ENCODE measurements at places on chromosomes 5 and 9.

GRCh38 chr5:150246429-150246828 is 43.1 kb downstream of the CAMK2A start:
- DNase-seq = no peak

DNA sequence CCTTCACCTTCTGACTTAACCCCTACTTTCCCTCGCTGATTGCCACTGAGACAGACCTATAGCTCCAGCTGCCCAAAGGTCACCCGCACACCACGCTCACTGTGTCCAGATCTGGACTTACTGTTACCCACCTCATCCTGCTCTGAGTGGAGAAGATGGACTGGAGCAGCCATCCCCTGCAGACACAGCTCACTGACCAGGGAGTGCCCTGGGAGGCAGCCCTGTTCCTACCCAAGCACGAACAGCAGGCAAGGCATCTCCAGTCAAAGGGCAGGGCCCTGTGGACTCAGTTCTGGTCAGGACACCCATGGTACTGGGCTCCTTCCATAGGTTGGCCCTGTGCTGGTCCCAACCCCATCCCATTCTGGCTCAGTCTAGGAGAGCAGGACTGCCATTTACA is 9.5 kb upstream of the BARX1 start:
- DNase-seq = no peak

DNA sequence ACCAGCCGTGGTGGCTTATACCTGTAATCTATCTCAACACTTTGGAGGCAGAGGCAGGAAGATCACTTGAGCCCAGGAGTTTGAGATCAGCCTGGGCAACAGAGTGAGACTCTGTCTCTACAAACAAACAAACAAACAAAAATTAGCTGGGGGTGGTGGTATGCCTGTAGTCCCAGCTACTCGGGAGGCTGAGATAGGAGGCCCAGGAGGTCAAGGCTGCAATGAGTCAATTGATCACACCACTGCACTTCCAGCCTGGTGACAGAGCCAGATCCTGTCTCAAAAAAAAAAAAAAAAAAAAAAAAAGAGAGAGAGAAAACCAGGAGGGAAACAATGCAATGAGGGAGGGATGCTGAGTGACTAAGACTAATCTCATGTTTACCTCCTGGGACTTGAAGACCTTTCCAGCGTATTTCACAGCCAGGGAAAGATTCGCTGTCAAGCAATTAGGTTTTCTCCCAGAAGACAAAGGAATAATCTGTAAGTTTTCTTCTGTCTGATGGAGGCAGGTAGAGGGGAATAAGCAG is 51.1 kb upstream of the MIER3 start:
- DNase-seq = no peak

- DNase-seq = no peak
Measured at GRCh38 chr5:151023651-151024050, 3.3 kb downstream of the GPX3 start.

- no peak for DNase-seq
Measured at GRCh38 chr5:14445576-14446290, 135.9 kb upstream of the OTULINL start.

- DNase-seq = no peak
Measured at GRCh38 chr5:140109018-140109758, 4.7 kb upstream of the PURA start.

- DNase-seq = no peak
Measured at GRCh38 chr5:178272591-178272990, 40.0 kb upstream of the PHYKPL start.

DNA sequence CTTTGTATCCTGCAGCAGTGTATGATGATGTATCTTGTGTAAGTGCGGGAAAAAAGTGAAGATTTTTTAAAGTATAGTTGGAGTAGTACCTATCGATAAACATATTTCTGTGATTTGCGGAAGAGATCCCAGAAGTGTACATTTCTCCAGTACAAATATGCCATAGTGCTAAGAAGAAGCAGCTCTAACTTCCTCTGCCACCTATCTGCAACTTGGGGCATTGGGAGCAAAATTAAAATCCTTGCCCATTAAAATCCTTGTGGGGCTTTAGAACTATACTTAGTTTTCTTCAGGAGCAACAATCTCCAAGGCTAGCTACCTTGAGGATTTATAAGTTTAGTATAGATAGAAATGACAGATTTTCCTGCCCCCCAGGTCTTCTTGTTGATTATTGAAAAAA is 123.7 kb downstream of the VCAN start:
- no peak for DNase-seq

DNA sequence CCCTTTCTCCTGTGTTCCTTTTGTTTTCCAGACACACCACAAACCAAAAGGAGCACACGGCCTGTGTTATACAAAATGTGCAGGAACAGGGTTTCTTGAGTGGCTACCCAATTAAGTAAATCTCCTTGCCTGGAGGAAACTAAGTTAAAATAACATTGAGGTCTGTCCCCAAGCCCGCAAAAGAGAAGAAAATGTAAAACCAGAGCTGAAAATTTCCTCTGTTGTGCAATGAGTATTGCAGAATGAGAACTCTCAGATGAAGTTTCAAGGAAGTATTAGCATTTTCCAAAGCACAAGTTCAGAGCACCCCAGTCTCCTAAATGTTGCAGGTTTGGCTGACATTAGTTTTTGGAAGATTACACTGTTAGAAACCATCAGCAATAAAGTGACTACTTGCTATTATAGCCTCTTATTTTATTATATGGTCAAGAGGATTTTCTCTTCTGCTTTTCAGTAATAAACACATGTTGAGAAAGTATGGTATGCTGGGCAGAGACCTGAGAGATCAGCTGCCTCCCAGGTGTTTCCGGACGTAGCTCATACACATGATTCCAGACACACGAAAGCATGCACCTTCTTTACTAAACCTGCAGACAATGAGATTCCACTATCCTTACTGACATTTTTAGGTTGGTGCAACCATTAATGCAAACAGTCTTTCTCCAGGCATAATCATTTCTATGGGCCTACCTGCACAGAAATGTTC is 161.3 kb downstream of the SNCAIP start:
- no peak for DNase-seq

DNA sequence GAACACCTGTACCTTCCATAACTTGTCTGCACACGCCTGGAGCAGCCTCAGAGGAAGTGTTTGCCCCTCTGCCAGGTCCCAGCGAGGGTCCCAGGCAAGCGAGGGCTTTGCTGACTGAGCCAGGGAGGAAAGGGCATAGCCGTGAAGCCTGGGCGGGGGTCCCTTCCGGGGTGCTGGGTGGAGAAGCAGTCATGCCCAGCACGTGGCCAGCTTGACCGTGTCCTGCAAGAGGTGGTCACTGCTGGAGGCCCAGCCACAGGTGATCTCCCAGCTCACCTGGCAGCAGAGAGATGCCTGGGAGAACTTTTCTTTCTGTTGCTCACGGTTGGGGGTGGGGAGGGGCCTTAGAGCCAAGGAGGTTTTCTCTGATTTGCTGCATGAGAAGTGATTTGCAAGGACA is 195.3 kb downstream of the CACNA1B start:
- DNase-seq = no peak

- no peak for DNase-seq
Measured at GRCh38 chr9:99749641-99750040, 72.0 kb upstream of the NR4A3 start.

GRCh38 chr9:95089257-95090022 is 228.1 kb downstream of the FANCC start:
- DNase-seq = no peak

DNA sequence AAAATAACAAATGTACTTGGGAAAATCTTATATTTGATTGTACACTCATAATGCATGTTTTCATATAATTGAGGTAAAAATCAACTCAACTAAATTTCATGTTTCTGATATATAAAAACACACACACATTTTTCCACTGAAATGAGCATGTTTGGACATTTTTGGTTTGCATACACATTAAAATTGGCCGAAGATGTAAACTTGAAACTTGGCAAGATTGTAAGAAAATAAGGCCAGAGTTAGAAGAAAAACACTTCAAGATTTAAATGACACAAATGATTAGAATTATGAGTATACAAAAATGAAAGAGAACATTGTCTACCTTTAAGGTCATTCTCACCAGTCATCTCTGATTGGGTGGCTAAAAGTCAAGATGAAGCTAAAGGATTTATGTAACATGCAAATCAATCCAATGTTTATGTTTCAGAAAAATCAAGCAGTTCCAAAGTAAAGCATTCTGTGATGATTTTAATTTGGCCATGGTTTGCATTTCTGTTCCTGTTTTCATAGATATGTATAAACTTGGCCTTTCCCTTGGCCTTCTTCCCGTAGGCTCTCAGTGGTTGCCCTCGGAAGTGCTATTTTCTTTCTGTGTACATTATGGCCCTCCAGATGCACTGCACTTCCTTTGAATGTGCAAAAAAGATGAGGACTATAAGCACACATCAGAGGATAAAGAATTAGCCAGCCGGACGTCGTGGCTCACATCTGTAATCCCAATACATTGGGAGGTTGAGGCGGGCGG is 1105.4 kb upstream of the DMAC1 start:
- no peak for DNase-seq

GRCh38 chr9:126932871-126933321 is 18.3 kb downstream of the RALGPS1 start:
- DNase-seq = no peak

- DNase-seq = no peak
Measured at GRCh38 chr9:33320230-33320567, 29.9 kb downstream of the NFX1 start.

GRCh38 chr9:91720313-91720712 is 229.7 kb downstream of the ROR2 start:
- no peak for DNase-seq

- no peak for DNase-seq
Measured at GRCh38 chr5:175728885-175729828, 71.3 kb downstream of the HRH2 start.

DNA sequence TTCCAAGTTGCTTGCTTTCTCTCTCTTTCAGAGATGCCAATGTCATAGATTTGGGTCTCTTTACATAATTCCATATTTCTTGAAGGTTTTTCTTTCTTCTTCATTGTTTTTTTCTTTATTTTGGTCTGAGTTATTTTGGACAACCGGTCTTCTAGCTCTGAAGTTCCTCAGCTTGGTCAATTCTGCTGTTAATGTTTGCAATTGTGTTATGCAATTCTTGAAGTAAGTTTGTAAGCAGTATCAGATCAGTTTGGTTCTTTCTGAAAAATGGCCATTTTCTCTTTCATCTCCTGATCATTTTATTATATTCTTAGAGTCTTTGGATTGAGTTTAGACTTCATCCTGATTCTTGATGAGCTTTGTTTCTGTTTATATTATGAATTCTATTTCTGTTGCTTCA is 16.4 kb upstream of the PRDM9 start:
- DNase-seq = no peak

DNA sequence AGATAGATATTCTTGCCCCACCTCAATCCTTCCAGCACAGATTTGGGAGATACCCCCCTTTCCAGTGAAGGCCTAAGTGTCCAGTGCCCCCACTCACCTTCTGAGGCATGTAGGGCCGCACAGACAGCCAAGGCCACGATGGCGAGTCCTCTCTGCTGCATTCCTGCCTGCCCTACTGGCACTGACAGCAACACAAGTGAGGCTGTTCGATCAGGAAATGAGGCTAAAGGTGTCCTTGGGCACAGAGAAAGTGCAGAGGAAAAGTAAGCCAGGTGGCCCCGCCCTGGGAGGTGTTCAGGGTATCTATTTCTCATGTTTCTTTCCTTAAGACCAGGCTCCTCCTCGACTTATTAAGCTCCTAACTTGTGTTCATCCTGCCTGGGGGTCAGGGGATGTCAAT is at the start of gene CCL28:
Gene CCL28 (minus strand): TSS at position 236 of the 400 bp plus-strand sequence. CDS start 75 bp downstream, at position 161.
- DNase-seq = no peak

DNA sequence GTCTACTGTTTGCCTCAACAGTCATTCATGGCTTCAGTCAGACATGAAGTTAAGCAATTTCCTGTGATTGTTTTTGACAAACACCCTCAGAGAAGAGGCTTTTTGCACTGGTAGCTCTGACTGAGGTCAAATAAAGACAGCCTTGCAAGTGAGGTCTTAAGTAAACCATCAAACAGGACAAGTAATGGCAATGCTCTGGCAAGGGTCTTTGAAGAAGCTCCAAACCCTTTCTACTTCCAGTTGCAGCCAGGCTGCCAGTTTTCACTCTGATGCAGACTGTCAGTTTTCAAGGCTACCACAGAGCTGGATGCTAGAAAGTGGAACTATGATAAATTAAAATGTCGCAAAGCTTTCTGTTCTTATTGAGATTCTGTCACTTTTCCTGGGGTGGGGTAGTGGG is 421.5 kb upstream of the PTGER4 start:
- no peak for DNase-seq

- DNase-seq = no peak
Measured at GRCh38 chr5:1558944-1559343, 35.2 kb upstream of the LPCAT1 start.

GRCh38 chr9:127977884-127978647 is 2.7 kb downstream of the EEIG1 start:
- no peak for DNase-seq

- DNase-seq = no peak
Measured at GRCh38 chr9:7212101-7212500, 454.3 kb downstream of the KDM4C start.

- DNase-seq = no peak
Measured at GRCh38 chr5:5770825-5771224, 348.3 kb downstream of the ICE1 start.

- no peak for DNase-seq
Measured at GRCh38 chr9:72390907-72391306, 25.9 kb upstream of the ZFAND5 start.

DNA sequence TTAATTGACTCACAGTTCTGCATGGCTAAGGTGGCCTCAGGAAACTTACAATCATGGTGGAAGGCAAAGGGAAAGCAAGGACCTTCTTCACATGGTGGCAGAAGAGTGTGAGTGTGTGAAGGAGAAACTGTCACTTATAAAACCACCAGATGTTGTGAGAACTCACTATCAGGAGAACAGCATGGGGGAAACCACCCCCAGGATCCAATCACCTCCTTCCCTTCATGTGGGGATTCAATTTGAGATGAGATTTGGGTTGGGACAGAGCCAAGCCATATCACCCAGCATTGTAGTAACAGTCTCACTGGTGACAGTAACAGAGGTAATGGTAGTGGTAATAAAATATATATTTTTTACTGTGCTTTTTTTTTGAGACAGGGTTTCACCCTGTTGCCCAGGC is 18.1 kb downstream of the ZBTB5 start:
- no peak for DNase-seq

- no peak for DNase-seq
Measured at GRCh38 chr5:59582746-59583145, 310.8 kb downstream of the PDE4D start.

DNA sequence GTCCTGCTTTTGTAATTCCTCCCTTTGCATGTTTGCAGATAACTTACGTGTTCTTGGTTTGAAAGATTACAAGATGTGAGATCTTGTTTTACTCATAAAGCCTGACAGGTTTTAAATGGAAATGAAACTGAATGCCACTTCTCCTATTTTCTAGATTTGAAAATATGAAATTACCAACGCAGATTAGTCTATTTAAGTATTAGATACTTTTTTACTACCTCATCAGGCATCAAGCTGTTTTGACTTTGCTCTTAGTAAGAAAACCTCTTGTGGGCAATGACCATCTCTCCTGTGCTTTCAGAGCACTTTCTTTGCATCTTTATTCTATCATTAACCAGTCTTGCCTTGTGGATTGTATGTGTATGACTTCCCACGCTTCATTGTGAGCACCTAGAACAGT is 3.5 kb downstream of the DMXL1 start:
- DNase-seq = no peak

GRCh38 chr9:11038366-11038765 is 425.6 kb upstream of the PTPRD start:
- DNase-seq = no peak

GRCh38 chr9:136714096-136714892 is 1.9 kb downstream of the DIPK1B start:
- no peak for DNase-seq

Data from activated CD4-positive, alpha-beta T cell treated with anti-CD3 and anti-CD28 coated beads for 24 hours (primary cell).